Endothelial cell of coronary artery (primary cell): ENCODE measurements at places on chromosomes 1 and 21. TPM values are rescaled to one million over a fixed set of nuclear protein-coding genes. Genes with fewer than 3 reads are reported as not detected.

The PFKFB2 gene
- total RNA-seq, result 1.1 and 1.2 TPM in 2 replicates

The RBP7 gene
- total RNA-seq, result 0.28 TPM in 1 of 2 replicates, not detected in the other

The TM2D1 gene
- 31.7 and 53.2 TPM in 2 replicates for total RNA-seq

The ACP6 gene
- 5.2 TPM in 2 replicates for total RNA-seq
